NB4 (cell line): ENCODE measurements at places on chromosomes 5 and 9.

DNA sequence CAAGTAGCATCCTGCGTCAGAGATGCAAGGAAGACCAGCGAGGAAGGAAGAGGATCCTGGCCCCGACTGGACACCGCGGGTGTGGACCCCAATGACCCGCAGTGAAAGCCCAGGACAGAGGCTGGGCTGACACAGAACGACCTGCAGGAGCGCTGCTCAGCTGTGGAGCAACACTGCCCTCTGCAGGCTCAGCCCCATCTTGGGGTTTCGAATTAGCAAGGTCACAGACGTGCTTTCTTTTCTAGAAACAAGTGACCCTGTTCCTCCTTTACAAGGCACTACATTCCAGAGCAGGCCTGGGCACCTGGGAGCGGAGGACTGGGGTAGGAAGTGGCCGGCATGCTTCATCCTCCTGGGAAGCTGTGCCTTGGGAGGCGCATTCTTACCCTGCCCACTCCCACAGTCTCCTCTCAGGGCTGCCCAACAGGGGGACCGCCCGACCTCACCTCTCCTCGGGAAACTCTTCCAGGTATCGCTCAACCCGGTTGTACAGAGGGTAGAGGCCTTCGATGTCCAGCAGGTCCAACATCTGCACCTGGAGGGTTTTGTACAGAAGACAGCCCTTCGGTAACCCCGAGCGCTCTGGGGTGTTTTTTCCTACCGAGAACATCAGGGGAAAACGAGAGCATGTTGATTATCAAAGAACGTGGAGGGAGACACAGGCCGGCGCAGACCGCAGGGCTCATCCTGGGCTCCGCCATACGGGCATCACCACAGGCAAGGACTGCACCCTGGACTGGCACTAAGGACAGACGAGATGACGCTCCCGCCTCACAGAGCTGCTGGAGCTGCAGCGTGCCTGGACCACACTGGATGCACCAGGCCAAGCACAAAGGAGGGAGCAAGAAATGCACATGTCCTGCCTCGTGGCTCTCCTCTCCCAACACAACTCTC lies 35.0 kb downstream of the IPPK start:
- peak; percentile 72 for DNase-seq

GRCh38 chr9:137657606-137658005 lies 38.8 kb downstream of the EHMT1 start:
- DNase-seq = no peak

DNA sequence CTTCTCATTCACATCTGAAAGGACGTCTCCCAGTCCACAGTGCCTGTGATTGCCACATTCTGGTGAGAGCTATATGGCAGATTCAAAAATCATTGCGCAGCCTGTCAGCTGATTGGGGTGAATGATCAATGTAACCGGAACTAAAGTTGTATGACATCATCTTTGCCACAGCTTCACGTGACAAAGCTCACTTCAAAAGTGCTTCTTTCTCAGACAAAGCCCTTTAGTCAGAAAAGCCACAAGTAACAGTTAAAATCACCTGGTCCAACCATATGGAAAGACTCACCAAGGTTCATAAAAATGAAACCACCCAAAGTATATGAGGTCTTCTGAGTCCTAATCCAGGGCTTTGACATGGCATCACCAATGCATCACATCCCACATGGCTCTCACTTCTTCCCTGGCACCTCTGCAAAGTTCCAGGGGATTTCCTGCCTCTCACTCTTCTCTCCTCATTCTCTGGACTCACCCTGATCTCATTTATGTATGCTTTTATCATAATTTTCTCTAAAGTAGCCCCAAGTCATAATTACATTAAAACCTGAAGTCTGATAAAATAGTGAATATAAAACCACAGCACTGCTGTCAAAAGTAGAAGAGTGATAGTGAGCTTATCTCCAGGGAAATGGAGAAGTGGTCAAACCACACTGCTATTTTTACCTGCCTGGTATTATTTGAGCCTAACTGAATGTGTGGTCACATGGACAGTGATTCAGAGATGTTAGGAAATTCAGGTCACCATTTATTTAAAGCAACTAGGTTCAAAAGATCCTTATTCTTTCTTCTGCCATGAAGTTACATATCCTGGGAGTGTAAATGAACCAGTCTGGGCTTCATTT lies 193.1 kb upstream of the PTGER4 start:
- DNase-seq = peak; percentile 92

- DNase-seq = no peak
These were observed 49.2 kb upstream of the SPDL1 start for GRCh38 chr5:169534311-169534880.

- DNase-seq = no peak
These were observed 35.9 kb upstream of the TESK1 start for GRCh38 chr9:35569206-35569605.

DNA sequence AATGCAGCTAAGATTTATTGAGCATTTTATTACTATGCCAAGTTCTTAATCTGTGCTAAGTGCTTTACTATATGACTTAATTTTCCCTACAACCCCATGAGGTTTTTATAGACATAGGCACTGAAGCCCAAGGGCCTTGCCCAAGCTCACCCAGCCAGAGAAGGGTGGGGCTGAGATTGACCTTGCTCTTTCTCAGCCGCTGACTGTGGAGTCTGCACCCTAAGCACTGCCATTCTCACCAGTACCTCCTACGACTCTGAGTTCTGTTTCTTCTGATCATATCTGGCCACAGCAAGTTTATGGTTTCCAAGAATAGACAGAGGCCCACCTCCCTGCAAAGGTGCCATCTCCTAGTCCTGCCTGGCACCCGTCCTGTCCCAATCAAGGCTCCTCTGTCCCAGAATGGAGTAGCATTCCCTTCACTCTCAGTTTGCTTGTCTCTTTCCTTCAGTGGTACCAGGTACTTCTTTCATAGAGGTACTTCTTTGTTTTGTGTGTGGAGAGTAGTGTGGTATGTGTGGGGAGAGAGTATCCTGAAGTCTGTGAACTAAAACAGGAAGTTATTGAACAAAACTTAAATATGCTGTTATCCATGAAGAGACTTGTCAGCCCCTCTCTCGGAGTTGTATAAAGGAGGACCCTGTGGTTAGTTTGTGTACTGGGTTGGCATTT lies 42.6 kb downstream of the CSF1R start:
- peak; percentile 69 for DNase-seq

DNA sequence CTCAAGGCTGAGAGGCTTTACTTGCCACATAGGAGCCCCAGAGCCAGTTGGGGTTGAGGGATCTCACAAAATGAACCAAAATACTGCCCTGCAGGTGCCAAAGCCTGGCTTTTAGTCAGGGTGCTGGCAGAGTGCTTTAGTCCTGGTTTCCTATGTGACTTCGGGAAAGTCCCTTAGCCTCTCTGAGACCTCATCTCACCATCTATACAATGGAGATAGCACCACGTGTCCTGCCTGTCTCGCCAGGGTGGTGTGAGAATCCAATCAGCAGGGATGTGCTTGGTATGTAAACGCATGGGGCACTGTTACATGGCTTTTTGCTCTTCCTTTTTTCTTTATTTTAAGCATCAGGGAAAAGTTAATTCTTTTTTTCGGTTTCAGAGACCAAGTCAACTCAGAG lies 68.3 kb downstream of the SHB start:
- no peak for DNase-seq

- peak; percentile 7 for DNase-seq
These were observed 6.9 kb upstream of the IGFBPL1 start for GRCh38 chr9:38431116-38431515.

DNA sequence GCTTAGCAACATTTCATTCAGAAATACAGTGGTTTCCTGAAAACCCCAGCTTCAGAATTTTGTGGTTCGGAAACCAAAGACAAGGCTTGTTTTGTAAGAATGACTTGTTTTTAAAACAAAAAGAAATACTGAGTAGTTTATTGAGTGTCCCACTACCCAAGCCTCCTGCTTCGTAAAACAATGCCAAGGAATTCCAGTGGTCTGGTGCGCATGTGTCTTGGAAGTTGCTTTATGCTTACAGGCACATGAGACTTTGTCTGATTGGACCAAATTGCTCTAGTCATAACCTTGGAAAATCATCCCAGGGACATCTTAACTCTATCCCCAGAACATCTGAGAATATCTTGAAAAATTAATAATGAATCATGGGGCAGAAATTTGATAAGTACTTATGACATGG lies 77.1 kb upstream of the FST start:
- DNase-seq = no peak

DNA sequence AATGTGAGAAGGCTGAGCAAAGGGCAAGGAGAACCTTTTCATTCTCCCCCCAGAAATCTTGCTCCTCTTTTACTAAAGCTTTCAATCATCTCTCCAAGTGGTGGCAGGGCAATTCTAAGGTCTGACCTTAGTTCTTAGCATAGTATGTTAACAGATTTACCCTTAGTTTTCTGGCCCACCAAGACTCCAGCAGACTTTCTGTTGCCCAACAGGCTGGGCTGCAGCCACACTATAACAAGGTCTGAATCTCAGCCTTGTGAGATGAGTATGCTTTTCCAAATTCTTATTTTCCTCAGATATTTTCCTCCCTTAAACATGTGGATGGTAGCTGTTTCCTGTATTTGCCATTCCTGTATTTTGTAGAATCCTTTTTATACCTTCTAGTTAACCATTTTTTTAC lies 69.5 kb downstream of the NIPBL start:
- DNase-seq = no peak

DNA sequence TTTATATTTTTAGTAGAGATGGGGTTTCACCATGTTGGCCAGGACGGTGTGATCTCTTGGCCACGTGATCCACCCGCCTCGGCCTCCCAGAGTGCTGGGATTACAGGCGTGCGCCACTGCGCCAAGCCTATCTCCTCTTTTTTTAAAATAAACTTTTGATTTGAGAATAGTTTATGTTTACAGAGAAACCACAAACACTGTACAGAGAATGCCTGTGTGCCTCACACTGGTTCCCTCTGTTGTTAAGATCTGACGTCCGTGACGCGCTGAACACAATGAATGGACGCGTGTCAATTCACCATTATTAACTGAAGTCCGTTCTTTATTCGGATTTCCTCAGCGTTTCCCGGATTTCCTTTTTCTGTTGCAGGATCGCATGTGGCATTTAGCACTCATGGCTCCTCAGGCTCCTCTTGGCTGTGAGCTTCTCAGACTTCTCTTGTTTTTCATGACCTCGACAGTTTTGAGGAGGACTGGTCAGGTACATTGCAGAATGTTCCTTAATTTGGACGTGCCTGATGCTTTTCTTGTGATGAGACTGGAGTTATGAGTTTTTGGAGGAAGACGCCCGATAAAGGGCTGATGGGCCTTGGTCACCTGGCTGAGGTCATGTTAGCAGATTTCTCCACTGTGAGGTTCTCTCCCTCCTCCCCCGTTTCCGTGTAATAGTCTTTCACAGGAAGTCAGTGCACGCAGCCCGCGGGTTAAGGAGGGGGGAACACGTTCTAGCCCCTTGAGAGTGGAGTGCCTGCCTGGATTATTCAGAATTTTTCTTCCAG lies 69.6 kb downstream of the ANKRD33B start:
- peak; percentile 60 for DNase-seq

GRCh38 chr9:123475407-123475806 lies 119.4 kb downstream of the CRB2 start:
- DNase-seq = no peak

DNA sequence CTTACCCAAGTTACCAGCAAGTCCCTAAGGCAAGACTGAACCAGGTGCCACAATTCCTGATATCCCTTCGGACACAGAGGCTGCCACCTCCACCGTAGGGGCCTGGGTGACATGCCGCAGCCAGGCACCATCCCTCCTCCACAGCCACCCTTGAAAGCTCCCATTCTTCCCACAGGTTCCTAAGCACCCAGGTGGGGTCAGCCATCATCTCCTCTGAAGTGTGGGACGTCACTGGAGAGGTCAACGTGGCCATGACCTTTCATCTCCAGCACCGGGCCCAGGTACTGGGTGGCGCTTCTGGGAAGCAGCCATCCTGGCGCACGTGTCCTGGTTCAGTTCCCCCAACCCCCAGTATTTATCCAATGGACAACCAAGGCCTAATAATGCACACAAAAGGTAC lies 8.2 kb downstream of the ADGRD2 start:
- no peak for DNase-seq

GRCh38 chr9:107020040-107020530 lies 157.1 kb downstream of the ZNF462 start:
- DNase-seq = no peak

DNA sequence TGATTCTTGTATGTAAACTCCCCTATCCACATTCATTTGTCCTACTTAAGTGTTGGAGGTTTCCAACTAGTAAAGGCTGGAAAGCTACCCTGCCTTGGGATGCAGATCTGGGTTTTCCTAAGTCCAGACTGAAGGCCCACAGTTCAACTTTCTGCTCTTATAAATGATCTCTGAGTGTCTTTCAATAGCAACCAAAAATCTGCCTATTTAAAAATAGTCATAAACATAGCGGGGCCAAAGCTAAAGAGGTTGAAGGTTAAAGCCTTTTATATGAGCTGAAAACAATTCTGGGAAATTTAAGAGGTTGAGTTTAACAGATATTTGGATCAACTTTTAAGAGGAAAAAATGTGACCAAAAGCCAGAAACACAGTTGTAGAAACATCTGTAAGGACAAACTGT lies 87.2 kb downstream of the NTRK2 start:
- no peak for DNase-seq

DNA sequence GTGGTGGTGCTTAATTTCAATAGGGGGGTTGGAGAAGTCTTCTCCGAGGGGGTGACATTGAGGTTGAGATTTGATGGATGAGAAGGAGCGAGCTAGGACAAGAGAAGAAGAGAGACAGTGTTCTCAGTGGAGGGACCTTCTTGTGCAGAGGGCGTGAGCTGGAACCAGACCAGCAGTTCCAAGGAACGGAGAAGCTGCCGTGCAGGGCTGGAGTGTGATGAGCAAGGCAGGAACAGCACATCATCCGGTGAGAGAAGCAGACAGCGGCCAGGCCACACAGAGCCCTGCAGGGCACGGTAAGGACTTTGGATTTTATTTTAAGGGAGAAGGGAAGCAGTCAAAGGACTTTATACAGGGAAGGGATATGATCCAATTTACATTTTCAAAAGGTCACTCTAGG lies 206.9 kb downstream of the MELK start:
- no peak for DNase-seq

DNA sequence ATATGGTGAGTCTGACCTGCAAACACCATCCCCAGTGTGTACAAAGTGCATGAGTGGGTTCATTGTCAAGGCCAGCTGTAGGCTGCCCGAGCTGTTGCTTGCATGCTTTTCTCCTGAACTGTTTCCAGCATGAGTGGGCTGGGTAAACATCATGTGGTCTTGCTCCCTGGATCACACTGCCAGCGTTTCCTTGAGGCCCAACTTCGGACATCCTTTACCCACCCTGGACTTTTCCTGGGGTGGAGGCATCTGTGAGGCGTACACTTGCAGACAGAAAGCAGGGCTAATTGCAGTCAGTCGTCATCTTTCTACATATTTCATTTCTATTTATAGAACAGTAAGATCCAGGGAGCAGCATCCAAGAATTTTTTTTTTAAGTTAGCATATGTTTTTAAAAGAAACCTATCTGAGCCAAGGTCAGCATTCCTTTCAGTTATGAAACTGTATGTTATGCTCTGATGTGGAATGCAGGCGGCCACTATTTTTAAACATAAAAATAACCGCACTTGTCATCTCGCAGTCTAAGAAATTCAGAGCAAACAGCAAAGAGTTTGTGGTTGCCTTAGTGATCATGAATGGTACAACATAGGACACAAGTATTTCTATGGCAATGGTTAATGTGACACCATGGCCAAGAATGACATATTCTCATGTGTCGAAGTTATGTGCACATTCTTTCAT lies 106.5 kb upstream of the DMRT1 start:
- DNase-seq = no peak

- no peak for DNase-seq
These were observed 1397.8 kb downstream of the PTPRD start for GRCh38 chr9:9215050-9215449.

- no peak for DNase-seq
These were observed 228.9 kb upstream of the IRX4 start for GRCh38 chr5:2111569-2112105.

GRCh38 chr9:123408313-123409262 lies 52.6 kb downstream of the CRB2 start:
- DNase-seq = no peak

- no peak for DNase-seq
These were observed 71.1 kb downstream of the LPAR1 start for GRCh38 chr9:110967196-110967595.
